Fibroblast of pulmonary artery (primary cell): ENCODE measurements at places on chromosomes 13 and 19.

GRCh38 chr19:58021541-58022282 lies 12.1 kb upstream of the ZSCAN1 start:
- DNase-seq, result peak; percentile 50

DNA sequence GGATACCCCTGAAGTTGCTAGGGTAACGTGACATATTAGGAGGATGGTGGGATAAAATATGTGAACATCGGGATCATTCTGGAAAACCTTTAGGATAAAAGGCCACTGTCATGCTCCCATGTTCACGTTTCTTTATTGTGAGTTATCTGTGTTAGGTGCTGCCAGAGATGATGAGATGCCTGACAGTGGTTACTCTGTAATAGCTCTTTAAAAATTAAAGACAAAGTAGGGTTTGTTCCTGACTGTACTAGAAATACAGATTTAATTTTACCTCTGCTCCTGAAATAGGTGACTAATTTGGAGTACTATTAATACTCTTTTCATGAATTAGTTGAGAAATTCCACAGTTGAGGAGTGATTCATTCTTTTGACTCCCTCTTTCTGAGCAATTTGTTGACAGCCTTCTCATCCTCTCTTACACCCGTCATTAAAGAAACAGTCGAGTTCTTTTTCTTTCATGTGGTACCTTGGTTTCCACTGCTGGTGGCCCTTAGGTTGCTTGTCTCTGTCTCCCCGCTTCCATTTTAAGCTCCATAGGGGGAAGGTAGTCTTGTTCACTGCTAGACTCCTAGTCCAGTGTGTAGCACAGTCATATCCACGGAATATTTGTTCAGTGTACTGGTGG lies 28.4 kb downstream of the SAE1 start:
- DNase-seq, result peak; percentile 36

DNA sequence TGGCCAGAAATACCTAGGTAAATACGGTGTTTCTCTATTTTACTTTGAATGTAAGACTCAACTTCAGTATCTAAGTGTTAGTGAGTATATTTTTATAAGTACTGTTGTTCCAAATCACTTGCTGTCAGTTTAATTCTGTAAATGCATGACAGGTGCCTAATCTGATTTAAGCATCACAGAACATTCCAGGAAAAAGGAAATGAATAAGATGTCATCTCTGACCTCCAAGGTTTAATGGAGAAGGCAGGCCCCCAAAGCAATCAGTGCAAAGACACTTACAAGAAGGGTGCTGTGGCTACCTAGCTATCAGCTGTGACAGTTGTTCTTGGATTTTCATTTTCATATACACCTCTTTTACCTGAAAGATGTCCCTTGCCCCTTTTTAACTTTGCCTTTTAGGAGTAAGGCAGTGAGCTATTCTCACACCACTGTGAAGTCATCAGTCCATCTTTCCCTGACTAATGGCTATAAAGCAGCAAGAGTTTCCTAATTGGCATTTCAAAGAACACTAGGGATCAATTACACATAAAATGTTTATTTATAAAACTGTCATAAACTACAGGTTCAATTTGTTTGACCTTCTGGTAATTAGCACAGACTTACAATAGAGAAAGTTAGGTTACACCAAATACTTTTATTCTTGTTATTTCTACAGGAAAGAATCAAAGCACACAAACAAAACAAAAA lies 427.6 kb downstream of the SPRY2 start:
- no peak for DNase-seq

DNA sequence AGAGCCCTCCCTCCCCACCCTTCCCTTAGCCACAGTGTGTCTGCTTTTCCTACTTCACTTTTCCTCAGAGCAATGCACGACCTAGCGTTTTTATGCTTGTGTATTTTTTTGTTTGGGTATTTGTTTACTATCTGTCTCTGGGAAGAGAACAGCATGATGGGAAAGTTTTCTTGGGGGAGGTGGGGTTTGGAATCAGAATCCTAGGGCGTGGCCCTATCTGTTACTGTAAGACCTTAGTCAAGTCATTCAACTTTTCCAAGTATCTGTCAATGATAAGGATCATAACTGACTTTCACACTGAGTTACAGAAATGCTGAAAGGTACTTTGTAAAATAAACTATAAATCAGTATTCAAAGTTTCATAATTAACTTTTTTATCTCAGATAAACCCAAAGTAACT lies 146.3 kb upstream of the WASF3 start:
- no peak for DNase-seq

DNA sequence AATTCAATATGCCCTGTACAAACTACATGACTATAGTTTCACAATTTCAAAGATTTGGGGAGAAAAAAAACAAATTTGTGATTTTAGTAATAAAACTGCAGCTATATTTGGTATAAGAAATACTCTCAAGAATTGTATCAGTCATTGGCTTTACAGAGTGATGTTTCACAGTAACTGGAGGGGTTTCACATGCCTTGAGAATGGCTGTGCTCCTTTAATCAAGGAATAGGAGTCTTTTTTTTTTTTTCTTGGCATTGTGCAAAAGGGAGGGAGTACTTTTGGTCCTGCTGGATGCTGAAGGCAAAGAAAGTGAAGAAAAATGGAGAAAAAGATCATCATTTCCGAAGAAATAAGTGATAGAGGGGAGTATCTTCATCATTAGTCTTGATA lies 6.8 kb downstream of the ZNF507 start:
- DNase-seq, result no peak
